ENCODE measurements at places on chromosomes 6 and 20. TPM values are rescaled to one million over a fixed set of nuclear protein-coding genes. Genes with fewer than 3 reads are reported as not detected.

DNA sequence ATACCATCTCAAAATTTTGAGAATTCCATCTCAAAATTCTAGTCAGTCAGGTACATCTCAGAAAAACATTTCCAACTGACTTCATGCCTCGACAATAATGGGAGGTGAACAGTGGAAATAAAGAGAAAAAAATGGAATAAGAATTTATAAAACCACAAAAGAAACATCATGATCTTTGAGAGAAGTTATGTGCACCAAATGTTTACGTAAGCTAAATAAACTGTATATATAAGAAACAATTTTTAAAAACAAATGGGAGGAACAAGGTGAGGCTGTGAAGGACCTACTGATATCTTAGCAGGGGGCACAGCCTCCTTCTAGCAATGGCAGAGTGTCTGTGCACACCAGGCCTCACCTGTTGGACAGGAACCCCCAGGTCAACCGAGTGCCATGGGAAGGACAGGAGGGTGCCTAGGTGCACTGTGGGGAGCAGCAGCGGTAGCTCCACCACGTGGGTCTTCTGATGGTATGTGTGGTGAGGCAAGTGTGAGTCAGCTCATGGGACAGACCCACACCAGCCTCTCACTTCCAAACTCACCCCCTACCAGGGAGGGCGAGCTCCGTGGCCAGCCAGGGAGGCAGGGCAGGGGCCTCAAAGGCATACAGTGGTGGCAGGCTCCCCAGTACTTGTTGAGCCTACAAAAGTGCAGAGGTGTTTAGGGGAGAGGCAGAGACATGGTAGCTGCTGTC lies 23.2 kb downstream of the DIDO1 start:
- DNase-seq: no peak

CASS4 gene
- not detected for total RNA-seq

FABP7 gene
- 2.7 TPM for total RNA-seq

SGK2 gene
- 1.6 TPM for total RNA-seq

ADTRP gene
- total RNA-seq: 0.32 TPM

MLN gene
- total RNA-seq: not detected

APOBEC2 gene
- not detected for total RNA-seq

Data from endodermal cell (in vitro differentiated cells).